ENCODE measurements at places on chromosomes 3 and 15.

DNA sequence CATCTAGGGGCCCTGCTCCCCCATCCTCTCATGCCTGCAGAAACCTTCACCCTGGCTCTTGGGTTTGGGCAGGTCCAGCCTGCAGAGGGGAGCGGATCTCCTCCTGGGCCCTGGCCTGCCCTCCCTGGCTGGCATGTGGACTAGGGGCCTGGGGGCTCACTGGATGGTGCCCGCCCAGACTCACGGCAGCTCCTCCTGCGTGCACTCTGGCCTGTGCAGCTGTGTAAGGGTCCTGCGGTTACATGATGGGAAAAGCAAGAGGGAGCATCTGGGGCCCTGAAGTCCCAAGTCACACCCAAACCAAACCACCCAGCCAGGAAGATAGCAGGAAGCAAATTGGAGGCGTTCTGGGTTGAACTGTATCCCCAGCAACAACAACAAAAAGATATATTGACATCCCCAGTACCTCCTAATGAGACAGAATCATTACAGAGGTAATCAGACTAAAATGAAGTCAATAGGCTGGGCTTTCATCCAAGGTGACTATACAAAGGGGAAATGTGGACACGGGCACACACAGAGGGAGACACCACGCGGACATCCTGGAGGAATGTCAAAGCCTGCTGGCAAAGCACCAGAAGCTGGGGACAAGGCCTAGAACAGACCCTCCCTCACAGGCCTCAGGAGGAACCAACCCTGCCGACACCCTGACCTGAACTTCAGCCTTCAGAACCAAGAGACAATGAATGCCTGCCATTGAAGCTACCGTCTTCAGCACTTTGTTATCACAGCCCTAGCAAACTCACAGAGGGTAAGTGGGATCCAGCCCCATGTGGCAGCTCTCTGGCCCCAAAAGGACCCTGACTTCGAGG is 10.4 kb upstream of the CLK3 start:
- DNase-seq: no peak

GRCh38 chr3:96991800-96992365 is 177.5 kb downstream of the EPHA6 start:
- no peak for DNase-seq

DNA sequence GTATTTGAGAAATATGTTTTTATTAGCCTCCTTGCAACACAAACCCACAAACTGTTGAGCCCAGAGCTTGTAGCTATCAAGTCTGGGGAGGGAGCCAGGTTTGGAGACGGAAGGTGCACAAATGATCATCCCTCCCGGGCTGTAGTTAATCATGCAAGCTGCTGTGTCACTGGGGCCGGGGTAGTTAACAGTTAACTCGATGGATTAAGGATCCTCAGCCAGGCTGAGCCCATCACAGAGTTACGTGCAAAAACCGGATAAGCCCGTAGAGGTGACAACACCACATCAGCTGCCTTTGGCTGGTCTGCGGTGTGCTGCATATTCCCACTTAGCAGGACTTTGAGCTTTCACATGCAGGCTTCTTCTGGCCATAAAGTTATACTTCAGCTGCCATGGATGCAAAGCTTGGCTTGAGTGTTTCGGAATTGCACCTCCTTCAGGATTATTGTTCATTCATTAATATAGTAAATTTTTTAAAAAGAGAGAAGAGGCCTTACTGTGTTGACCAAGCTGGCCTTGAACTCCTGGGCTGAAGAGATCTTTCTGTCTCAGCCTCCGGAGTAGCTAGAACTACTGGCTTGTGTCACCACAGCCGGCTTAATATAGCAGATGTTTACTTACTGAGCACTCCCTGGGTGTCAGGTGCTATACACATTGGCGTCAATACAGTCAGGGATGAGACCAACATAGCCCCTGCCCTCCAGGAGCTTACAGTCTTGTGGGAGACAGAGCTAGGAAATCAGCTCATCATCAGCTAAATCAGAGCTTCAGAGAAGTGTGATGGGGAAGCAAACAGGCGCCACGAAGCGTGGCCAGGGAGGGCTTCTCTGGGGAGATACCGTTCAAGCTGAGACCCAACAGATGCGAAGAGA is 226.8 kb upstream of the BHLHE40 start:
- DNase-seq: no peak

GRCh38 chr15:90101969-90102890 is at the start of gene IDH2:
TSS of gene IDH2 (minus strand) at chr15:90102468. CDS start at chr15:90102390, 78 bp downstream.
- DNase-seq: peak; percentile 25

DNA sequence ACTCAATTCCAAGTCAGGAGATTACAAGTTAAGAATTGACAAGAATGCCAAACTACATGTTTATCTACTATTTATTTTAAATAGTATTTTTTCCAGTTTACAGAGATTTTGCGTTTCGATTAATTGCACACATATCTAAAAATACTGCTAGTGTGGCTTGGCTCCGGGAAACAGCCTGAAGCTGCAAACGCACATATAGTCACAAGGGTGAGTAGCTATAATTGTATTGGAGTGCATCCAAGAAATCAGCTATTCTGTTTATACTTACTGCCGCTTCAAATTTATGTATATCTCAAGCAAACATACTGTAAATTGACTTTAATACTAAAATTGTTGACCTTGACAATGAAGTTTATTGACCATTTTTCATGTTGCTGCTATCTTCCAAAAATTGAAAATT is 77.0 kb upstream of the PLSCR5 start:
- DNase-seq: no peak

DNA sequence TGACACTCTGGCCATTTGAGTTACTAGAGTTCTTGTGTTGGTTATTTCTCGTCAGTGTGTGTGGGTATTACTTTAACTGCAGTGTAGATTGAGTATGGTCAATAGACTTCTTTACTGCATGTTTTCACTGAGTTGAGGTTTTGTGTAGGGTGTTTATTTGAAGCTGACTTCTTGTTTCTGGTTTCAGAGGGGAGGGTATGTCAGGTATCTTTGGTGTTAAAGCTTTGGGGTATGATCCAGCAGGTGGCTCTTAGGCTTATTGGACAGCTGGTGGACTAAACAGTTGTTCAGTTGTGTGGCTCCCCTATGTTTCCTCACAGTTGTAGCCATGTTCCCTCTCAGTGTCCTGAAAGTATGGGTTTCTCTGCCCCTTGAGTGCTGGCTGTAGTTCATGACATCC is 72.0 kb downstream of the AKAP13 start:
- no peak for DNase-seq

- no peak for DNase-seq
Measured at GRCh38 chr15:59180945-59181600, 25.6 kb upstream of the LDHAL6B start.

DNA sequence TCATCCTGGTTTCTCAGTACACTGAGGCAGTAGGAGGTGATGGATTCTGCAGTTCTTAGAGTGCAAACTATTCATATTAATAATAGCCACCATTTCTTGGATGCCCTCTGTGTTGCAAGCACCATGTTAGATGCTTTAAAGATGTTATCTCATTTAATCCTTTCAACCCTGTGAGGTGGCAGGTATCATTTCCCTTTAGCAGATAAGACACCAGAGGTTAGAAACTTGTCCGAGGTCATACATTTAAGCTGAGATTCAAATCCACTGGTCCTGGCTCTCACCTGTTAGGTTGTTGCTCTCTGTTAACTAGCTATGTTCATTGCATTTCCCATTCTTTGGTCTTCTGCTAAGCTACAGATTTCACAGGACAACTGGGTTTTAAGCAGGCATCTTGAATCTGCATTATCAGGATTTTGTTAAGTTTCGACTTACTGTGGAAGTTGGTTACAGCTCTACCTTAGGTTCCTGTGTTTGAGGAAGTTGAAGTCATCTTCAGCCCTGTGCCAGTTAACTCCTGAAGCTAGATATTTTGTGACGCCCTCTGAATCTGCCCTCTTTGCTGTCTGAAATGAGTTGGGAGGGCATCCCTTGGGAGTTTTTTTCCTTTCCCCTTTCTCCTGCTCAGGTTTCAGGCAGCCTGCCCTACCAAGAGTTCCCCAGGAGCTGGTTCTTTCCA is 6.4 kb downstream of the PDE8A start:
- no peak for DNase-seq

- DNase-seq: no peak
Measured at GRCh38 chr3:33578325-33579177, 138.3 kb upstream of the UBP1 start.

DNA sequence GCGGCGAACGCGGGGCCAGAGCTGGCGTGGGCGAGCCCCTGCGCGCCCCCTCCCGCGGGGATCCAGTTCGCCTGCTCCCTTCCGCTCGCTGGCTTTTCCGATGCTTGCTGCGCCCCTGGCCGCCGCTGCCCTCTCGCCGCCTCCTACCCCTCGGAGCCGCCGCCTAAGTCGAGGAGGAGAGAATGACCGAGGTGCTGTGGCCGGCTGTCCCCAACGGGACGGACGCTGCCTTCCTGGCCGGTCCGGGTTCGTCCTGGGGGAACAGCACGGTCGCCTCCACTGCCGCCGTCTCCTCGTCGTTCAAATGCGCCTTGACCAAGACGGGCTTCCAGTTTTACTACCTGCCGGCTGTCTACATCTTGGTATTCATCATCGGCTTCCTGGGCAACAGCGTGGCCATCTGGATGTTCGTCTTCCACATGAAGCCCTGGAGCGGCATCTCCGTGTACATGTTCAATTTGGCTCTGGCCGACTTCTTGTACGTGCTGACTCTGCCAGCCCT is 721 bp downstream of the P2RY1 start:
- DNase-seq: no peak

DNA sequence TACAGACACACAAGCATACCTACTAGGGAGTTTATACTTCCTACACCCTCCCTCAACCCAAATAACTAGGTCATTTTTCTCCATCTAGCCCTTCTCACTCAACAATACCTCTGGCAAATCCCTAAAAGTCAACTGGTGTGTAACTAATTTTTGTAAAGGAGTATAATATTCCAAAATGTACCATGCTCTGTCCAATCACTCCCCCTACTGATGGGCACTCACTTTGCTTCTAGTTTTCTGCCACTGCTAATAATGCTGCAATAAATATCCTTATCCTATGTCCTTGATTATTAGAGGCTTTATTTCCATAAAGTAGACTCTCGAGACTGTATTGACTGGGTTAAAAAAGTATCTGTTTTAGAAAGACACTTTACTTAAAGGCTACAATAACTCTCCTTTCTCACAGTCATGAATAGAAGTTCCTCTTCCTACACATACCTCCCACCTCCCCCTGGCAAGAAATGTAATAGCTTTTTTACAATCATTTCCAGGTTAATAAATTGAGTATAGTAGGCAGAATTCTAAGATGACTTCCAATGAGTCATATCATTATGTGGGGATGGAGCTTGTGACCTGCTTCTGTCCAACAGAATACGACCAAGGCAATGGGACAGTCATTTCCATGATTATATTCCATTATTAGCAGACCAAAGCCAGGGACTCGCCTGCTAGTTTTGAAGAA is 30.0 kb downstream of the SHQ1 start:
- no peak for DNase-seq

- no peak for DNase-seq
Measured at GRCh38 chr15:88651136-88651732, 12.4 kb downstream of the ISG20 start.

- peak; percentile 17 for DNase-seq
Measured at GRCh38 chr15:84992157-84992944, 10.7 kb downstream of the PDE8A start.

- no peak for DNase-seq
Measured at GRCh38 chr3:18393906-18394305, 31.2 kb downstream of the SATB1 start.

- DNase-seq: no peak
Measured at GRCh38 chr15:40498418-40498817, 27.6 kb downstream of the CHST14 start.

- no peak for DNase-seq
Measured at GRCh38 chr3:186882150-186882524, 39.6 kb downstream of the ADIPOQ start.

- no peak for DNase-seq
Measured at GRCh38 chr3:32276279-32276841, 37.9 kb downstream of the CMTM8 start.

DNA sequence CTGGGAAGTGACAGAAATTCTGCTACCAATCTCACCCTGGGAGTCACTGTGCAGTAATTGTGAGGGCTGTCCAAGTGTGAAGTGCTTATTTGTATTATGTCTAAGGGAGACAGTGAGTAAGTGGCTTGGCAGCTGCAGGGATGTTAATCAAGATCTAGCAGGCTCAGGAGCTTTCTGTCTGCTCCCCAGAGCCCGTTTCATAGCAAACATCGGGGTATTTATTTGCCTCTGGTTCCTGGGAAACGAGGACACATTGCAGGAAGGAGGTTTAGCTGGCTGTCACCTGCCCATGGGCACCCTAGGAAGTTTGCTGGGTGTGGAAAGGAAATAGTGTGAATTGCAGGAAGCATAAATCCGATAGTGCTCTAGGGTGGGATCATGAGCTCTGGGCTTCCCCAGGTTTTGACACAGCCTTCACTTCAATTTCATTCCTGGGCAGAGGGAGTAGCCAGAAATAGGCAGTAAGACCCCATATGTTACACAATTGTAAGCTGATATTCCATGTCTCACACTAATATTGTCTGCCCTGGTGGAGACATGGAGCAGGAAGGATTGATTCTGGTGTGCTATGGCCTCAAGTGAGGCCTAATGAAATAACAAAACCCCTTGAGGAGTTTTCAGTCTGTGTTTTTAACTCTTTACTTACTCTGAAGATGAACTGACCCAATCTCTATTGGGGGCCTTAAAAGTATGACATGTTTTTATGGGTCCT is 74.1 kb upstream of the MITF start:
- DNase-seq: no peak

DNA sequence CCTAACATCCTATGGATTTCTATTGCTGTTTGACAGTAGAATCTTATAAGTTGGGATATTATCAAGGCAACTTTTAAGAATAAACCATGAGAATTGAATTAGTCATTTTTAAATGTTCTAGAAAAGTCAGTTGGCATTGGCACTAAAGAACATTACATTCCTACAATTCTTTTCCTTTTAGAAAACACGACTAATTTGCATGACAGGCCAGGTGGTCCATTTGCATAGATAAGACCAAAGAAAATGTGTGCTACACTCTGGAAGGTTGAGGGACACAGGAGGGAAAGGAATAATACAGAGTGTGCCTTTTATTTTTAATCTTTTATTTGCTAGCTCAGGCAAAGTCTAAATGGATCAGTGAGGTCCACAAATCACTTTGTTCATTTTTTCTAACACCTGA is 962.3 kb downstream of the EPHA3 start:
- DNase-seq: no peak

GRCh38 chr3:129699199-129699598 is 92.7 kb upstream of the PLXND1 start:
- DNase-seq: no peak
